ENCODE measurements at places on chromosomes 5 and 9.

- DNase-seq = no peak
These were observed 207.6 kb downstream of the FSTL4 start for GRCh38 chr5:133404724-133405123.

- no peak for DNase-seq
These were observed 25.8 kb upstream of the LECT2 start for GRCh38 chr5:135980620-135981019.

- no peak for DNase-seq
These were observed 11.8 kb downstream of the SHC3 start for GRCh38 chr9:89166852-89167251.

DNA sequence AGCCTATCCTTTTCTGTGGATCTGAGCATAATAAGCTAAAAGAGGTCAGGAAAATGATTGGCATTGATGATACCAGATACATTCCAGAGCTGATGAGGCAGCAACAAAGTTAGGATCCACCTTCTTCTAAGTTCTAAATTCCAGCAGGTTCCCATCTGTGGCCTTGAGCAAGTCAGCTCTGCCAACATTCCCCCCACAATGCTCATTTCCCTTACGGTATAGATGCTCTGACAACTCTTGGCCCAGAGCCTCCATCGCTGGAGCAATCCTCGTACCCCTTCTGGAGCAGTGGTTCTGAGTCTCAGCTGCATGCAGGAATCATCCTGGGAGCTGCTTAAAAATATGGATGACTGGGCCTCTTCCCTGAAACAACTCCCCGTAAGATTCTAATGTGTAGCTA lies 78.1 kb downstream of the MED27 start:
- DNase-seq = no peak

DNA sequence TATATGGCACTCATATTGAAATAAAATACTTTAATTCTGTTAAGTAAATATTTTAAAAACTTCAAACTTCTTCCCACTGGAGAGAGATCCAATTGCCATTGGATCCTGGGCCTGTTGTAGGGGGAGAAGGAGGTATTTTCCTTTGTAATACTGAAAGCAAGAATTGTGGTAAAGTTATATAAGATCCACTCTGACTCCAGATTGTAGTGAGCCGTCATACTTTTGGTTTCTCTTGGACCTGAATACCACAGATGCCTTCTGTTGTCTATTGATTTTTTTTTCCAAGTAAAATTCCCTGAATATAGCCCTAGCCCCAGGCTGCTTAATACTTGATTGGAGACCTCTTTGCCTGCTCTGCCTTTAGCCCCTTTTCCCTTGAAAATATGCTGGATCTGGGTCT lies 86.9 kb downstream of the ATG10 start:
- DNase-seq = no peak

DNA sequence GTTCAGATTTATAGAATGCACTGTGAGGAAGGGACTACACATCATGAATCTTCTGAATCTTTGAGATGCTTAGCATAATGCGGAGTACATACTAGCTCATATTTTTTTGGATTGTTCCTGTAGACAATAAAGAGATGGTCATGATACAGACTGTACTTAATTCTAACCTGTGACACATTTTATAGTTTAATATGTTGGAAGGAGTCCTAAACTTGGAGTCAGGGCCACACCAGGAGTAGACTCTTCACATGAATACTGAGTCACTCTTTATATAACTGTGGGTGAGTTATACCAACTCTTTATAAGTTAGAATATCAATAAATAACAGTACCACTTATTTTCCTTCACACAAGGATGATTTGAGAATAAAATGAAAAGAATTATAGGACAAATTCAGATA lies 16.9 kb downstream of the C9orf85 start:
- DNase-seq = no peak

DNA sequence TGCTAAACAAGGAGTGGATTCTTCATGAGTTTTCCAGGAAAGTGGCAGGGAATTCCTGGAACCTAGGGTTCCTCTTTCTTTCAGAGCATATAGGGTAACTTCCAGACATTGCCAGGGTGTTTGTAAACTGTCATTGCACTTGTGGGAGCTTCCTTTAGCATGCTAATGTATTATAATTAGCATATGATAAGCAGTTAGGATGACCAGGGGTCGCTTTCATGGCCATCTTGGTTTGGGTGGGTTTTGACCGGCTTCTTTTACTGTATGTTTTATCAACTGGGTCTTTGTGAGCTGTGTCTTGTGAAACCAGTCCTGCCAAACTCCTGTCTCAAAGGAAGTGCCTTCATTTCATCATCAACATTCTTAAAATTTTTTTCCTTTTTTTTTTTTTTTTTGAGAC lies 11.9 kb upstream of the MELK start:
- no peak for DNase-seq

GRCh38 chr5:106408570-106408969 lies 1262.2 kb downstream of the EFNA5 start:
- no peak for DNase-seq

DNA sequence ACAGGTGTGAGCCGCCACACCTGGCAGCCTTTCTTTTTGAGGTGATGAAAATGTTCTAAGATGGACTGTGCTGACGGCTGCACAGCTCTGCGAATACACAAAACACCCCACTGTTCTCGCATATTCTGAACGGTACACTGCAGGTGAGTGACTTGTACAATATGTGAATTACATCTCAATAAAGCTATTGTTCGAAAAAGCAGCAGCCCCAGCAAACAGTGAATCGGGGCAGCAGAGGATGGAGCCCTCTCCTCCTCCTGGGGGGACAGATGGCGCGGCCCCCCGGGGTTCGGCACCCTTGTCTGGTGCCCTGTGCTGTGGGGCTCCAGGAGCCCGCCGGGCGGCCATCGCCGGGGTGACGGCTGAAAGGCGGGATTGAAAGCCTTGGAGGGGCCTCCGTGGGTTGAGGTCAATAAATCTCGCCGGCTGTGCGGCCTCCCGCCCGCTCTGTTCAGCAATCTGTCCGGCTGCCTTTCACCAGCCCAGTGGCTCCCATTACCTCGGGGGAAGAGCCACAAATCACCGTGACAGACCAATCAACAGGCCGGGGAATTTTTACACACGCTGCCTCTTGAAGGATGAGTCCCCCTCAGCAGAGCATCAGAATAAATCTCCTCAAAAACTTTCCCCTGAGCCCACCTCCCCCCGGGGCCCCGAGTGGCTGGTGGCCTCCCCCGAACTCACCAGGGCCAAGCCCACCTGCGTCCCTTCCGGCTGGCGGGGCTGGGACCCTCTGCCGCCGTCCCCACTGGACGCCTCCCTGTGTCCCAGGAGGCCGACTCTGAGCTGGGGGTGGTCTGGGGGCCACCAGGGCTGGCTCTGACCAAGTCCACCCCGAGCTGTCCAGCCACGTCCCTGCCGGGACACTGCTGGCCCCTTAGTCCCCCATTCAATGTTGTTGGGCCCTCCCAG lies 37.8 kb upstream of the TMEM250 start:
- no peak for DNase-seq

- DNase-seq = no peak
These were observed 26.1 kb downstream of the AP3B1 start for GRCh38 chr5:78268356-78268755.

GRCh38 chr5:144191998-144192397 lies 21.3 kb downstream of the KCTD16 start:
- peak; percentile 67 for DNase-seq

- DNase-seq = peak; percentile 95
These were observed 9.9 kb upstream of the SPARC start for GRCh38 chr5:151696470-151697061.

- no peak for DNase-seq
These were observed 176.3 kb upstream of the SEMA6A start for GRCh38 chr5:116750631-116751580.

DNA sequence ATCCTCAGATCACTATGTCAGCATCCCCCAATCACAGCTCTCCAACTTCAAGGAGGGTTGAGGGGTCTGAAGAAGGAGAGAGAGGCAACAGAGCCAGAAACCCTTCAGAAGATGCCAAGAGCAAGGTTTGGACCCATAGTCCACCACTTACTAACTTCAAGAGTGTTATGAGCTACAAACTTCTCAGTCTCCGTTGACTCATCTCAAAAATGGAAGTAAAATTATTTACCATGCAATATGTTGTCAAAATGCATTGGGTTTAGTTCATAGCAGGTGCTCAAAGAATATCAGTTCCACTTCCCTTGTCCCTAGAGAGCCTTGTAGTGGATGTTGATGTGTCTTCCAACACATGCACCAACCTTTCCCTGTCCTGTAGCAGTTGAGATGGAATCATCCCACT lies 116.0 kb downstream of the KCNIP1 start:
- DNase-seq = no peak

DNA sequence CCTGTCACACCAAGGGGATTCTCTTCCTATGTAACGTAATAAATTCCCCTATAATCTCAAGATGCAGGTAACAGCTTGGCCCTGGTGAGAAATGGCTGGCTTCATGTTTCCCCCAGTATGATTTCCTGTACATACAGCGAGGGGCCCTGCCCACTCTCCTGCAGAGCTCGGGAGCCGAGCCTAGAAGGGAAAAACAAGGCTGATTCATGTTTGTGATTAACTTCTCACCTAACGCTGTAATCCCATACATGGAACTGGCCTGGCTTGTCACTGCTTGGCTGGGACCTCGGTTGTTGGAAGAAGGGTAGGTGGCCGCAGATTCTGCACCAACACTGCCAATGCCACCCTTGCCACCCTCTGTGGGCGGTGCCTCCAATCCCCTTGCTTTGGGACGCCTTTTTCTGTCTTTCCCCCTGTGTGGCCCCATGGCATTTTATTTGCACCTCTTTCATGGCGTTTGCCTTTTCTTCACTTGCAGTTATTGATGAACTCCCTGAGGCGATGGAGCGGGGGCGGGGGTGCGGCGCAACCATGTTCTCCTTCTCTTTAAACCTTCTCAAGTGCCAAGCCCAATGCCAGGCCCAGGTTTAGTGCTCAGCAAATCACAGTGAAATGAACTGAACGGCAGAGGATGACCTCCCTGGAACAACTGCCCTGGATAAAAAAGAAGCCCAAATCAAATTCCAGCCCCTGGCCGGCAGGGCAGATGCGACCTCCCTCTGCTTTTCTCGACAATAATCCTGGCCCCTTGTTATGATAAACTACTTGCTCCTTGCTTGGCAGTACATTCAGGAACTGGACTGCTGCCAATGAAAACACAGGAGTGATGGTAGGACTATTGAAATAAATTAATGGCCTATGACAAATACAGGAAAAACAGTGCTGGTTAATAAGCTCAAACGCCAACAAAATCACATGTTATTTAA lies 108.1 kb downstream of the TMEM174 start:
- DNase-seq = no peak

GRCh38 chr9:83665580-83666200 lies 42.1 kb downstream of the UBQLN1 start:
- DNase-seq = no peak

DNA sequence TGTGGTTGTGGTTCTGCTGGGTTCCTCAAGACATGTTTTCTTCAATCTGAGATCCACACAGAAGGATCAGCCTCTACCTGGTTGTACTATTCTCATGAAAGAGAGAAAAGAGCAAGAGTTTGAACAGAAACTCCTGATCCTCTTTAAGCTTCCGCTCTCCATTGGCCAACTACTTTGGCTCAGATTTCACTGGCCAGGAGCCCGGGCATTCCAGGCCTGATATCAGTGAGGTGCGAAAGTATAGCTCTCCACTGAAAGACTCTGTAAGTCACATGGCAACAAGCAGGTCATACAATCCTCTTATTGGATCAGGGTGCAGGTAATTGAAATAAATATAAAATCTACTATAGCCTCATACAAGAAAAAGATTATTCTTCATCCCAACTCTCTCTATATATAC lies 920.5 kb downstream of the TLE4 start:
- no peak for DNase-seq

GRCh38 chr9:109481856-109482255 lies 16.3 kb downstream of the PTPN3 start:
- no peak for DNase-seq
